Stimulated activated CD8-positive, alpha-beta memory T cell treated with anti-CD3 and anti-CD28 coated beads, Interleukin-4, amount 100 ng/mL, for 48 hours (primary cell): ENCODE measurements at places on chromosomes 5 and 9.

DNA sequence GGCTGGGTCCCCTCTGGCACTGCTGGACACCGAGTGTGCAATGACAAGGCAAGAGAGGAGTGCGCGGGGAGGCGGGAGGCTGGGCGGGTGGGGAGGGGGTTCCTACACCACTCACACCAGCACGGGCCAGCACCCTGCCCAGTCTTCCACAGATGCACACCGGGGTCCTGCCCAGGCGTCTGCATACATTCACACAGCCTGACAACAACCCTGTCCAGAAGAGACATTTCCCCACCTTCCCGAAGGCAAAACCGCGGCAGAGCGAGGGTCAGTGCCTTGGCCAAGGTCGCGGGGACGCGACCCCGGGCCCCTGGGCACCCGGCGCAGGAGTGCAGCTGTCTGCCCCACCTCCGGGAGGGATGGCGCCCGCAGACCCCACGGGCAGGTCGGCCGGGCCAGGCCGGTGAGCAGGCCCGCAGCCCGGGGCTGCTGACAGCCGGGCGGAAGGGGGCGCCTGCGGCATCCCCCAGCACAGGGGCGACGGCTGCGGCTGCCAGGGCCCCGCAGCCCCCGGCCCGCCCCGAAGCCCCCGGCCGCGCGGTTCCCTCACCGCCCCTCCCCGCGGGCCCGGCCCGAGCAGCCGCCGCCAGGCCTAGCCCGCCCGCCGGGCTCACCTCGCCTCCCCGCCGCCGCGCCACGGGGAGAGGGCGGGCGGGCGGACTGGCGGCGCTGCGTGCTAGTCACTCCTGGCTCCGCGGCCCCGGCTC is 496 bp downstream of the MAPK9 start:
- peak; percentile 37 for DNase-seq

- no peak for DNase-seq
These were observed 109.5 kb upstream of the SLC28A3 start for GRCh38 chr9:84450029-84450428.

GRCh38 chr9:27541740-27542139 is 12.1 kb upstream of the MOB3B start:
- DNase-seq, result no peak

GRCh38 chr5:164504141-164504772 is 998.8 kb downstream of the MAT2B start:
- DNase-seq, result peak; percentile 27

DNA sequence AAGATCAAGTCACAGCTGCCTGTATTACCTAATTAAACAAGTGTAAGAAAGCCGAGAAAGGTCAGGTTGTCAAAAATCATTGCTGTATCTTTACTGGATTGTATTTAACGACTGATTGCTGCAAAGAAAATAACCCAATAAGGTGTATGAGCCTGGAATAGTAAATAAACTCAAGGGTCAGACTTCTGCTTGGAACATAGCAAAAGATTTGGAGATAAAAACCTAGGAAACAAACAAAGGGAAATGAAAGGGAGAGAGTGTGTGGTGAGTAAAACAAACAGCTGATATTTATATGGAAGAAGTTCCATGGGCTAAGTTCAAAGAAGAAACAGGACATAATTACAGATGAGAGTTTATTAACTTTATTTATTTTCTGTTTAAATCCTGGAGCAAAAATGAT is 354.0 kb downstream of the TLR4 start:
- no peak for DNase-seq

DNA sequence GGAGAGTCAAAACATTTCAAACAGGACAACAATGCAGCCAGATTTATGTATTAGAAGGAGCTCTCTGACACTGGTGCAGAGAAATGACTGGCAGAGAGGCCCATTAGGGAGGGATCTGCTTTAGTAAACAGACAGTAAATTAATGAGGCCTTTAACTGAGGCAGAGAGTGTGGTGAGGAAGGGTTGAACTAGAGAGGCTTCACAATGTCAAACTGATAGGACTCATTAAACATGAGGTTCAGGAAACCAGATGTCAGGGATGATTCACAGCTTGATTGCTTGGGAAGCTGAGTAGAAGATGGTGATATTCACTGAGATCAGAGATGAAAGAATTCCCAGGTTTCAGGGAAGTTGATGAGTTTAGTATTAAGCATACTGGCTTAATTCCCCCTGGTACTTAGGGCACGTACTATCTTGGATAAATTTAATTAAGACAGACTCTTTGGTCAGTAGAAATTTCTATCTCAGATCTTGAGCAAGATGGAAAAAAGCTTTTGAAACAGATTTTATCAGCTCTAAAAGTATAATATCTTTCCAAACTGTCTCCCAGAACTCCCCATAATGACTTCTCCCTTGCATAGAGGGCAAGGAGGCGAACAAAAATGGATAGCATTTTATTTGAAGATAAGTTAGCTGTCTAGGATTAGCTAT is 8.6 kb upstream of the MUSK start:
- no peak for DNase-seq

GRCh38 chr5:169781420-169782345 is 144.6 kb downstream of the DOCK2 start:
- no peak for DNase-seq
